ENCODE measurements at places on chromosomes 11 and 22. TPM values are rescaled to one million over a fixed set of nuclear protein-coding genes. Genes with fewer than 3 reads are reported as not detected.

Gene F2
- total RNA-seq: 0.73 TPM

- no peak for DNase-seq
Measured at GRCh38 chr11:123250892-123251656, 56.0 kb upstream of the CLMP start.

DNA sequence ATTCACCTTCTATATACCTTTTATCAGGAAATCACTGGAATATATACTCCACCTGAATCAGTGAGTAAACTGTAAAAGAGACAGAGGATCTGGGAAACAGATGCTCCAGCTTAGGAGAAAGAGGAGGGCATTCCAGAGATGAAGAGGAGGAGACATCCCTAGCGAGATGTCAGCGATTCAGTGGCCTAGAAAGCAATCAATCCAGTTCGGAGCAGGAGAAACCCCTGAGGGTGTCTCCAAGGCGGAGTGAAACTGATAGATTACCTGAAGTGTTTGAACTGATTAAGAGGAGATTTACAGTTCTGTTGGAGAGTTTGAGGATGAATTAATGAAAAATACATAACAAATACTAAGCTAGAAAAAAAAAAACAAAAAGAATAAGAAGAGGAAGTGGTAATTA is 24.5 kb upstream of the TNRC6B start:
- DNase-seq: no peak

- no peak for DNase-seq
Measured at GRCh38 chr11:74171630-74171968, 510 bp downstream of the PPME1 start.

- no peak for DNase-seq
Measured at GRCh38 chr11:109785714-109786113, 307.5 kb upstream of the ZC3H12C start.

DNA sequence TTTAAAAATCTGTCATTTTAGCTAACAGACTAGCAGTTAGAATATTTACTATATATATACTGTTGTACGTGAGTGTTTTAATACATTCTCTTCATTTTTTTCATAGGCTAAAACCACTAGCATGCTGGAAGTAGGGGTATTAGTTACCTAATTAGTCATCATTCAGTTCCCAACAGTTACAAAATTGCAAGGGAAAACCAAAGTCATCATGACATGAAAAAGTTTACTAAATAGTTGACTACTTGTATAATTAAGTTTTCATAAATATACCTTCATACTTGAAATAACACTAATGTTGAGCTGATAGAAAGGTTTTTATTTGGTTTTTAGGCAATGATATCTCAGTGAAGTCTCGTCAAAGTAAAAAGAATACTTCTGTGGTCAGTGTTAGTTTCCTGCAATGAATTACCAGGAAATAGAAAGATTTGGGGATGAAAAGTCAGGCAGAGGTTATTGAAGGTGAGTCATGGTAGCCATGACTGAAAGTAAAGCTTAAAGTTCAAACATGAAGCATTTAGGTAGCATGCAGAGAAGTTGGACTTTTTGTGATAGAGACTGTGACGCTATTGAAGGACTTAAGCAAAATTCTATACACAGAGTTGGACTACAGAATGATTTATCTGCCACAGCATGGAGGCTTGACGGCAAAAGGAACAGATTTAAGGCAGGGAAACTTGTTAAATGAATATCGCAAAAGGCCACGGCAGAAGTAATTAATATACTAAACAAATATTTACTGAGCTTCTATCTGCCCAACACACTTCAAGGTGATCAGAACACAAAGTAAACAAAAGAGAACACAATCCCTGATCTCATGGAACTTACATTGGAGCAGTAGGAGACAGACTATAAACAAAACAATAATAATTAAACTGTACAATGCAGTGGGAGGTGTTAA is 828.1 kb upstream of the FAT3 start:
- DNase-seq: no peak

- no peak for DNase-seq
Measured at GRCh38 chr11:17924713-17925112, 88.1 kb downstream of the SERGEF start.

DNA sequence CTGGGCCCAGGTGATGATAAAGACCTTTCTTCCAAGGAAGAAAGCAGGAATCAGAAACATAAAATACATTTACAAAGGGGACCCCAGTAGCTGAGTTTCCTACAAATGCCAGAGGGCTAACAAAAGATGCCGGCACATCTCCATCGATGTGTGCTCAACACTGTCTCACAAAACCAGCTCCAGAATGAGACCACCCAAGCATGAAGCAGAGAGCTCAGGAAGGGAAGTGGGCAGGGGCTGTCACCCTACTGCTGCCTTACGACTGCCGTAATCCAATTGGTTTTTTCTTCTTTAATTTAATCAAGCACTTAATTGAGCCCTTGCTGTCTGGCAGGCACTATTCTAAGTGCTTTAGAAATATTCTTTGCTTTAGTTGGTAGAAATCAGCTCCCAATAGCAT is 26.1 kb downstream of the SMCO4 start:
- no peak for DNase-seq

DNA sequence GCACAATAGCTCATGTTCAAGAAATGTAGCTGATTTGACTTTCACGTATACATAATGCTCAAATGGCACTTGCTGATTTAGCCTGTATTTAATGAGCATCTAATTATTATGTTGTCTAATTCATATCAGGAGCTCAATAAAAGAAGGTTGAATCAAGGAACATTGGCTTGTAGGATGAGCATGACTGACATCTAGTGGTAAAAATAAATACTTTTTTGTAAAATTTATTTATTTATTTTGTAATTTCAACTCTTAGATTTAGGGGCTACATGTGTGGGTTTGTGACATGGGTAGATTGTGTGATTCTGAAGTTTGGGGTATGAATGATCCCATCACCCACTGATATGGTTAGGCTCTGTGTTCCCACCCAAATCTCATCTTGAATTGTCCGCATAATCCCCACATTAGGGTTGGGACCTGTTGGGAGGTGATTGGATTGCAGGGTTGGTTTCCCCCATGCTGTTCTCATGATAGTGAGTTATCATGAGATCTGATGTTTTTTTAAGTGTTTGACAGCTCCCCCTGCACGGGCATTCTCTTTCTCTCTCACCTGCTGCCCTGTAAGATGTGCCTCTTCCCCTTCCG is 1.7 kb upstream of the OR52E5 start:
- DNase-seq: no peak

GRCh38 chr11:65590240-65590738 is 5.3 kb downstream of the KCNK7 start:
- DNase-seq: no peak

Gene PTPRCAP
- total RNA-seq: 4.0 TPM

DNA sequence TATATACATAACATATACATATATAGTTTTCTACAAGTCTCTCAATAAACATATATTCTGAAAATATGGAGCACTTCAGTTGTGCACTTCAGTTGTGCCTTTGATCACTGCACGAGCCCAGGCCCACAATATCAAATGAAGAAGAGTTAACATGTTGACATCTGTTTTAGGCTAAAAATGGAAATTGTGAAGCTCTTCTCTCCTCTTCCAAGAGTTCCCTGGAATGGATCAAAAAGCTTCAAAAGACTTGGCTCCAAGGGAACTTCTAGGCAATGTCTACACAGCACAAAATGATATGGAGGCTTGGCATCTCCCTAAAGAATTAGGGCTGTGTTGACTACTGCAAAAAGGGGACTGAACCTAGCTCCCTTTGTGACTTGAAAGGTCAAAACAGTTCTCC is 36.9 kb downstream of the MAML2 start:
- DNase-seq: no peak

Gene C22orf23
- total RNA-seq: 0.72 TPM

Gene THY1
- 376 TPM for total RNA-seq

Gene RASD2
- 2.5 TPM for total RNA-seq

GRCh38 chr11:86138958-86139357 is 70.1 kb upstream of the PICALM start:
- no peak for DNase-seq

- no peak for DNase-seq
Measured at GRCh38 chr11:116581349-116581748, 191.4 kb downstream of the BUD13 start.

Data from WTC11 (cell line).